ENCODE measurements at places on chromosomes 13 and 19.

GRCh38 chr13:60790620-60791019, 393.6 kb downstream of the TDRD3 start:
- no peak for DNase-seq

GRCh38 chr19:41373993-41374392, 2.3 kb upstream of the TMEM91 start:
- DNase-seq, result no peak

- DNase-seq, result no peak
Measured at GRCh38 chr13:98035373-98035772, 81.9 kb downstream of the IPO5 start.

DNA sequence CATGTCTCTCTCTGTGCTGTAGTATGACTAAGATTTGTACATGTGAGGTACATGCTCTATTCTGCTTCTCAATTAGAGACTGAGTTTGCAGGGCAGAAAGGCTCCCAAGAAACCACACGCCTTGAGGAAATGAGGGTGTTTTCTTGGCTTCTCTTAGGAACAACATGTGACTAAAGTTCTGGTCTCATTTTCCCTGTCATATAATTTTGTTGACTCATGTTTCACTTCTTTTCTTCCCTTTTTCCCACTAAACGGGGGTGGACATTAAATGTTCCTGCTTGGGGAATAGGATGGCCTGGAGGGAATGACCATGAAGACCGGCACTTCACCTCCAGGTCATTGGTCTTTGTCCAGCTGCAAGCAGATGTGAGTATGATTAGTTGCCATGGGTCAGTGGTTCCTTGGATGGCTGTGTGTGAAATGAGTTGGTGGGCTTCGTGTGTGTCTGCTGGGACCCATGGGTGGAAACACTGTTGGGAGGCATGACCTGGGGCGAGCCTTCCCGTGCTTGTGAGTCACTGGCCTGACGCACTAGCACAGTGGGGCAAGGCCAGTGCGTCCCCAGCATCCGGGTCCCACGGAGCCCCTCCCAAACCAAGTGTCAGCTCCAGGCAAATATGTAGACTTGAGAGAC, 56.6 kb downstream of the COL4A1 start:
- DNase-seq, result no peak
